NB4 (cell line): ENCODE measurements at places on chromosomes 4 and X.
A peak's percentile ranks its signal among the peaks of the same experiment; 100 is the strongest.

DNA sequence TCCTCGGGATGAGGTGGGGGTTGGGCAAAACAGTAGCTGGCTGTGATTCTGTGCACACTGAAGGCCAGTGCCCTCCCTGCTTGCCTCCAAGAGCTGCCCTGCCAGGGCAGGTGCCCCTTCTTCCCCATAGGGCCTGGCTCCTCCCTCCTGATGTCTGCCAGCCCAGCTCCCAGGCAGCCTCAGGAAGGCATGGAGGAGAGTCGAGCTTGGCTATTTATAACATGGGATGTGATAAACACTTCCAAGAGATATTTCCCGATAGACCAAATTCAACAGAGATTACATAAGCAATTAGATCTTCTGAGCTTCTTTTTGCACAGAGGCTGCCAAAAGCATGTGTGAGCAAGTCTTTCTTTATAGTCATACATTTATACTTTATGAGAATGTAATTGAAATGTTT lies 45.3 kb upstream of the PJA1 start:
- no peak for DNase-seq

DNA sequence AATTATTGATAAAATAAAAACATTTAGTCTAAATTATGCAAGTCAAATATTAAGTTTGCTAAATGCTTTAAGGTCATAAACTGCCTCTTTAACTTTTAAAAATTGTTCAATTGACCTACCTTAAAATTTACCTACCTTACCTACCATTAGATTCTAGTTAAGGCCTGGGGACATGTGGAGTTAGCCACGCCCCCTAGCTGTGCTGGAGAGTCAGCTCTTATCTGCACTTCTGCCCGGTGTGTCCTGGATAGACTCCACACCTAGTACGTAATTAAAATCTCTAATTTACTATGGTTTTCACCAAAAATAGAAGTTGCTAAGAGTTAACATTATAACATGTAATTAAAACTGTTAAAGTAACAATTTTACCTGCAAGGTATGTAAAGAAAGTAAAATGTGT lies 22.7 kb downstream of the TENM3 start:
- DNase-seq: no peak

- no peak for DNase-seq
Measured at GRCh38 chrX:50814701-50815100, 707 bp upstream of the SHROOM4 start.

GRCh38 chr4:89482251-89482650 lies 174.7 kb upstream of the GPRIN3 start:
- peak; percentile 37 for DNase-seq

DNA sequence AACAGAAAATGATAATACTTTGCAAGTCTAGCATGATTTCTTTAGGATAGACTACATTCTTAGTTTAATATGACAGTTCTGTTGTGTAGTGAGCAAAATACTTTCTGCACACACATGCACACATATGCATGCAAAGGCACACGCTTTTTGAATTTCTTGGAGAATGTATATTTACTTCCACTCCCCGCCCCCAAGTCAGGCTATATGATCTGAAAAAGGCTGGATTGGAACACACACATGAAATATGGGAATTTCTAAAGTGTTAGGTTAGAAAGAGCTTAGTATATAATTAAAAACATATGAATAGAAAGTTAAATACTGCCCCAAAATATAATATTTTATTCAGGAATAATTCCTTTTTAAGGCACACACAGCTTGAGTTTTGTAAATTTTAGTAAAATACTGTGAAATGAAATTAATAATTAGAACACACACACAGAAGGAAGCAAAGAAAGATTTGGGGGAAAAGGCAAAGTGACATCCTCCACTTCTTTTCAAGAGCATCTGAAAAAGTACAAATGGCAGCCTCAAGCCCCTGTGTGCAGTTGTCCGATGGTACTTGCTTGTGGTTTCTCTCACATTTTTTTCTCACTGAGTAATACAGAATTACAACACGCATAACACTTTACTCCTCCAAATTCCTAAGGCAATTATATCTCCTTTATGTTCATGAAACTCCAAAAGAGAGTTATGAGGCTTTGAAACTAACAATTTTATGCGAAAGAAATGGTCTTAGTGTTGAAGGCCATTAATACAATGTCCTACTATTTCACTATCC lies 228.9 kb upstream of the ETNPPL start:
- DNase-seq: no peak

DNA sequence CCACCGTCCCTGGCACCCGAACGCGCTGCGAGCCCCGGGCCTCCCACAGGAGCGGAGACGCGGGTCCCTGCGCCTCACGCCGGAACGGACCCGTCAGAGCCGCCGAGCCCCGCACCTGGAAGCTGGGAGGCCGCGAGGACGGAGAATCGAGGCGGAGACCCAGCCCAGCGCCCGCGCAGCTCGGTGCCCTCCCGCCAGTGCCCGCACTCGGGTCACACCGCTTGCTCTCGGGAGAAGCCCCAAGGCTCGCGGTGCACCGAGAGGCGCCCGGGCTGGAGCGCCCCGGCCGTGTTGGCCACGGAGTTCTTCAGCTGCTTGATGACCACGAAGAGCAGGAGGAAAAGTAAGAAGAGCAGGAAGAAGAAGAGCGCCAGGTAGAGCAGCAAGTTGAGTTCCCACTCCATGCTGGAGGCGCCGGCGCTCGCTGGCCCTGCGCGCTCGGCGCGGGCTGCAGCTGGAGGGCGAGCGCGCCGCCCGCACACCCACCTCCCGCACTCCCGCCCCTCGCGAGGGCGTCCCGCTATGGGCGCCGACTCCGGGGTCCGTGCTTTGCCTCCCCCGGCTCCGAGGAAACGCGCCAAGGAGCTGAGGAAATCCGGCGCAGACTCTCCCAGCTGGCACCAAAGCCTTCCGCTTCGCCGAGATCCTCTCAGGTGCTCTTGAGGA lies at the start of gene SMIM43:
SMIM43 (minus strand) TSS at position 463 of the 666 bp plus-strand sequence; CDS start at position 404, 59 bp downstream.
- DNase-seq: no peak

- no peak for DNase-seq
Measured at GRCh38 chrX:356385-357034, 30.2 kb downstream of the PPP2R3B start.

- DNase-seq: no peak
Measured at GRCh38 chr4:47386561-47387235, 76.8 kb downstream of the COMMD8 start.

DNA sequence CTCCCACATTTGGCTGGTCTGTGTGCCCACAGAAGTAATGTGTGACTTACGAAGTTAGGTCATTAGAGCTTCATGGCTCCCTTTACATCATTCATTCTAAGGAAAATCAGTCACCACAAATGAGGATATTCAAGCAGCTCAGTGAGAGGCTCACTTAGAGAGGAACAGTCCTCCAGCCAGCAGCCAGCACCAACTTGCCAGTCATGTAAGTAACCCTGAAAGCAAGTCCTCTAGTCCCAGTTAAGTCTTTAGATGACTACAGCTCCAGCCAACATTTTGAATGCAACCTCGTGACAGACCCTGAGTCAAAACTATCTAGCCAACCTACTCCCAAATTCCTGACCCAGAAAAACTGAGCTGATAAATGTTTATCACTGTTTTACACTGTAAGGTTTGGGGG lies 71.3 kb downstream of the LRBA start:
- peak; percentile 4 for DNase-seq

GRCh38 chr4:176920694-176921093 lies 128.0 kb upstream of the VEGFC start:
- no peak for DNase-seq

- no peak for DNase-seq
Measured at GRCh38 chrX:41718481-41719235, 5.3 kb upstream of the GPR82 start.

DNA sequence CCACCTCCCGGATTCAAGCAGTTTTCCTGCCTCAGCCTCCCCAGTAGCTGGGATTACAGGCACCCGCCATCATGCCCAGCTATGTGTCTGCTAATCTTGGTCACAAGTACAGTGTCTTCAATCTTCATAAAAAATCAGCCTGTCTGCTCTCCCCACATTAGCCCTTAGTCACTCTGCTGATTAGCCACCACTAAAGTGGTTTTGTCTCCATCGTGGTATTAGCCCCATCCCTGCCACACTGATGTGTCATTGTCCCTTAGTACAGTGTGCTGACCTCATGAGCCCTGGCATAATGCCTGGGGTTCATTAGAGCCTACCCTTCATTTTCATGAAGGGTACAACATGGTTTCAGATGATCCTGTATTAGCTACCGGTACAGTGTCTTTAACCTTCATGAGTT lies 49.9 kb downstream of the ZNF157 start:
- no peak for DNase-seq
